ENCODE measurements at places on chromosomes 2 and 18.

- no peak for DNase-seq
These were observed 6.9 kb downstream of the STEAP3 start for GRCh38 chr2:119230219-119231185.

GRCh38 chr2:25905126-25905525, 26.8 kb upstream of the ASXL2 start:
- no peak for DNase-seq

GRCh38 chr2:172106108-172106961, 3.6 kb upstream of the DLX2 start:
- DNase-seq: peak; percentile 52

GRCh38 chr2:165070076-165070475, 114.8 kb upstream of the SLC38A11 start:
- no peak for DNase-seq

DNA sequence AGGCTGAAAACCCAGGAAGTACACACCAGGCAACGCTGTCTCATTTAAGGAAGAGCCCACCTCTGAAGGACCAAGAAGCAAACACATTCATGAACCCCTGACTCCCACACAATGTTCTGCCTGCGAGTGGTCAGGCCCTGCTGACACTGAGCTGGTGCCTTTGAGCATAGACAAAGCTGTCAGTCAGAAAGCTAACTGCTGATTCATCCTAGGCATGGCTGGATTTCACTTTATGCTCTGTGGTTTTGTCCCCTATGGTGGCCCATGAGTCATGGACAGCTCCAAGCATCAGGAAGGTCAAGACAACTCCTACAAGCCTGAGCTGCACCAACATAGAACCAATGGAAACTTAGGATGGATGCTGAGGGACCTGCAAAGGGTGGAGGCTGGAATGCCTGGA, 78.9 kb downstream of the UXS1 start:
- DNase-seq: no peak

GRCh38 chr2:16034151-16034974, 94.0 kb downstream of the MYCN start:
- no peak for DNase-seq

- no peak for DNase-seq
These were observed 148.2 kb downstream of the ESCO1 start for GRCh38 chr18:21452276-21452780.

DNA sequence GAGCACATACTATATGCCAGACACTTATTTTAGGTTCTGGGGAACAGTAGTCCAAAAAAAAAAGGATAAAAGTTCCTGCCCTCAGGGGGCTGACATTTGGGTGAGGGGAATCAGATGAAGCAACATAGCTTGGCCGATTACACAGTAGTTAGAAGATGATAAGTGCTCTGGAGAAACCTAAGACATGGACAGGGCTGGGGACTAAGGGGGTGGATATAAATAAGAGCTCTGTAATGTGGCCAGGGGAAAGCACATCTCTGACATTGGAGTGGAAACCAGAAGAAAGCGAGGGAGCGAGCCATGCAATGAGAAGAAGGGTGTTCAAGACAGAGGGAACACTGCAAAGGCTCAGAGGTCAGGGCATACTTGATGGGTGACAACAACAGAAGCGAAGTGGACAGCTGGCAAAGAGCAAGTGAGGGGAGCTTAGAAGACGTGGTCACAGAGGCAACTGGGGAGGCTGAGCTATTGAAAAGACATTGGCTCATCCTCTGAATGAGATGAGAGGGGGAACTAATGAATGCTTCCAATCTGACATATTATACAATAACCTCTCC, 11.4 kb downstream of the TMEM182 start:
- DNase-seq: no peak

DNA sequence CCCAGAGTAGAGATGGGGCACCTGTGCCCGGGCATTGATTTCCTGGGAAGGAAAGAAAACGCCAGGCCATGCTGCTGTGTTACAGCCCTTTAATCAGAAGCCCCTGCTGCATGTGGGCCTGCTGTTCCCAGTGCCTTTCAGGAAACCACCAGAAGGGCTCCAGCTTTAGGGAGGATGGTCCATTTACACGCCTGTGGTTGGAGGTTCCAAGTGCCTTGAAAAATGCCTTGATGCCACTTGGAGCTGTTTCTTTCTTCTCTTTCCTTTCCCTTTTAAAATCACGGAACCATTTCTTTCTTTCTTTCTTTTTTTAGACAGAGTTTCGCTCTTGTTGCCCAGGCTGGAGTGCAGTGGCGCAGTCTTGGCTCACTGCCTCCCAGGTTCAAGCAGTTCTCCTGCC, 60.5 kb downstream of the AGAP1 start:
- DNase-seq: no peak

DNA sequence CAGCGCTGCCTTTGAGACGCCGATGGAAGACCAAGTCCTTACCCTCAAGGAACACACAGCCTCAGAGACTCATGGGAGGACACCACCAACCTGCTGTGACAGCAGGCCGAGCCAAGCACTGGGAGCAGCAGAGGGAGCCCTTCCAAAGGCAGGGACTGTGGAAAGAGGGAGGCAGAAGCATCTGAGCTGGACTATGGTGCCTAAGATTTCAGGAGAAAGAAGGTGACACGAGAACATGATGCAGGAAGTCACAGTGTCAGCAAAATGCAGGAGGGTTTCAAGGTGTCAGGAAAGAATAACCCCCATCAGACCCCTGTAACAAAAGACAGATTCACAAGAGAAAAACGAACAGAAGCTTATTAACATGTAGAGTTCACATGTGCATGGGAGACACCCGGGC, 24.2 kb upstream of the COX7A2L start:
- no peak for DNase-seq

DNA sequence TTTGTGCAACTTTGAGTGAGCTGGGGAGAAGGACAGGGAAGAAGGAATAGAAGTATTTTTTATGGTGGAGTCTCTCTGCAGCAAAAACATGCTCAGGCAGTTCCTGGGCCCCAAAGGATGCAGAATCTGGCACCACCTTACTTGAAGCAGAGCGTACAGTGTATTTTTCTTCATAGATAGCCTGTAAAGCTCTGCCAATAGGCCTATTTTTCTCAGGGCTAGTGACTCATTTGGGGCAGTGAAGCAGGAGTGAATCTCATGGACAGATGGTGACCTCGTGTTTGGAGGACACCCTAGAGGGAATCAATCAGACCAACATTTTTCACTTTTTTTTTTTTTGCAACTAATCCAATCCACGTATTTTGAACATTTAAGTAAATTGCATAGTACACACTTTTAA, 268.1 kb upstream of the CXCR4 start:
- no peak for DNase-seq

GRCh38 chr2:168155046-168155445, 92.3 kb downstream of the STK39 start:
- no peak for DNase-seq

GRCh38 chr18:4541588-4541987, 86.5 kb upstream of the DLGAP1 start:
- DNase-seq: no peak

DNA sequence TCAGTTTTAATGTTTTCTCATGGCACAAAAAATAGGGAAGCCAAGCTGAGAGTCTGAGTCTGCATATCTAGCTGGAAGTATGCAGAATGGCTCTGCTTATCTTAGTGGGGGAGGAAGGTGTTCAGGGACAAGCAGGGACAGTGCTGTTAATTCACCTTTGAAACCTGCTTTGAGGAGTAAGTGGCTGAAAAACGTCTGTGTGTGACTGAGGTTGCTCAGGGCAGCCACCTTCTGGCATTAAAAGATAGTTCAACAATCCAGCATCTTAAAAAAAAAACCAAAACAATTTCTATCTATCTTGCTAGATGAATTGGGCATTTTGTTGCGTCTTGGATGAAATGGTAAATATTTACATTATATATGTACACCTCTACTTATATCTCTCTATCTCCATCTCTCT, 2.0 kb upstream of the TRPM8 start:
- DNase-seq: no peak

GRCh38 chr18:54983041-54983686, 23.9 kb upstream of the CCDC68 start:
- peak; percentile 37 for DNase-seq

DNA sequence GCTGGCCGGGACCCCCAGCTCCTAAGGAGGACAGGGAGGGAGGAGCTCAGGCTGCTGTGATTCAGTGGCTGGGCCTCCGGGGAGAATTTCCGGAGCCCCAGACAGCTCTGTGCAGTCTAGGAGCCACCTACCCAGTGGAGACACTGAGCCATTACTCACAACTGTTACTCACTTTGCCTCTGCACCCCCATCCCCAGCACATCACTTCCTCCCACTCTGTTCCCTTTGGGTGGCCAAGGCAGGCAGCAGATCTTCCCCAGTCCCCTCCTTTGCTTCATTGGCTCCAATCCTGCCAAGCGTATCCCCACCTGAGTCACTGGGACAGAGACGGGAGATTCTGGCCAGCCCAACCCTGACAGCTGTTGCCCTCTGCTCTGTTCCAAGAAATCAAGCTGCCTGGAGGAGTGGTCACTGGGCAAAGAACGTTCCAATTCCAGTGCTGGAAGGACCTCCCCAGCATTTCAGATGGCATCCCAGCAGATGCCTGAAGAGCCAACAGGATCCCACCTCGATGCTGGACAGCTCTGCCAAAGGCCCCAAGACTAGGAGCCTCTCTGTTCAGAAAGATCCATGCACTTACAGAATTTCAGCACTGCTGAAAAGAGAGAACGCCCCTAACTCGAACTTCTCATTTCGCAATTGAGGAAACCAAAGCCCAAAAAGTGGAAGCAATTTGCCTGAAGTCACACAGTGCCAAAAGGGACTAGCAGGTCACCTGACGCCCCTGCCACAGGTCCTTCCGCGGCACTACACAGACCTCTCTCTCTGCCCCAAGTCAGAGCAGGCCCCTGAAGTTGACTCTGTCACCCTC, 68.3 kb downstream of the TNS1 start:
- no peak for DNase-seq

All from germinal center (tissue), 1 donor.